ENCODE measurements at places on chromosomes 7 and 10.
A peak's percentile ranks its signal among the peaks of the same experiment; 100 is the strongest.

DNA sequence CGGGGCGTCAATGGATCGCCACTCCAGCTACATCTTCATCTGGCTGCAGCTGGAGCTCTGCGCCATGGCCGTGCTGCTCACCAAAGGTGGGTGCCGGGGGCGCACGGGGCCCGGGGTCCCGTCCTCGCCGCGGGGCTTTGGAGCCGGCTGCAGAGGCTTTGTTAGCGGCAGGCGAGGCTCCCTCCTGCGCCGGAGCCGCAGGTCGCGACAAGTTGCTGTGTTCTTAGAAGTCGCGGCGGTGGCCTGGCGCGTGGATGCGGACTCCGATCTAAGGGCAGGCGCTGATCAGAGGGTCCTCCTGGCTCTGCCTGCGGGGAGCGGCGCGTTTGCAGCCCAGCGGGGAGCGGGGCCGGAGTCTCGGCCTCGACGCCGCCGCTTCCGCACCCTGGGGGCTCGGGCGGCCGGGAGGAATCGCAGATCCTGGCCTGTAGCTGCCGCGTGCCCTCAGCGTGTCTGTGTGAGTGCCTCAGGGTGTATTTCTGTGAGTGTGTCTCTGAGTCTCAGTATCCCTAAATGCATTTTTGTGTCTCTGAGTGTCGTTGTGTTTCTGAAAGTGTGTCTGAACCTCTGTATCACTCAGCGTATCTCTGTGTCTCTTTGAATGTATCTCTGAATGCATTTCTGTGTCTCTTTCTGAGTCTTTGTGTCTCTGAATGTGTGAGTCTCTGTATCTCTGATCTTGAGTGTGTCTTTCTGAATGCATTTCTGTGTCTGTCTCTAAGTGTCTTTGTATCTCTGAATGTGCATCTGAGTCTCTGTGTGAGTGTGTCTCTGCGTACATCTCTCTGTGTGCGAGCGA is 766 bp downstream of the BAMBI start:
- peak; percentile 56 for DNase-seq

- DNase-seq: no peak
Measured at GRCh38 chr7:54955696-54956420, 63.0 kb upstream of the EGFR start.

DNA sequence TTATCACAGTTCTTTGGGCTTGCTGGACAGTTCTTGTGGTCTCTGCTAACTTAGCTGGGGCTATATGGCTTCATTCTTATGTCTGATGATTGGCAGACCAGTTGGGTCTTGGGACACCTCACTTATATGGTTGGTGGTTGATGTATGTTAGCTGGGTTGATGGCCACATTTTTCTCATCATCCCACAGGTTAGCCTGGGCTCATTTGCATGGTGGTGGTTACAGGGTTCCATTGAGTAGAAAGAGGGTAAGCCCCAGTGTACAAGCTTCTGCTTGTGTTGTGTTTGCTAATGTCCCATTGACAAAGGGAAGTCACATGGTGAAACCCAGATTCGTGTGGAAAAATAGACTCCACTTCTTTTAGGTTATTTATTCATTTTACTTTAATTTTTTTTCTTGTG is 40.6 kb downstream of the TMEM60 start:
- no peak for DNase-seq

GRCh38 chr7:64183126-64183742 is 23.8 kb upstream of the ZNF735 start:
- DNase-seq: no peak

GRCh38 chr10:47060993-47061500 is 149.8 kb downstream of the PTPN20 start:
- no peak for DNase-seq

DNA sequence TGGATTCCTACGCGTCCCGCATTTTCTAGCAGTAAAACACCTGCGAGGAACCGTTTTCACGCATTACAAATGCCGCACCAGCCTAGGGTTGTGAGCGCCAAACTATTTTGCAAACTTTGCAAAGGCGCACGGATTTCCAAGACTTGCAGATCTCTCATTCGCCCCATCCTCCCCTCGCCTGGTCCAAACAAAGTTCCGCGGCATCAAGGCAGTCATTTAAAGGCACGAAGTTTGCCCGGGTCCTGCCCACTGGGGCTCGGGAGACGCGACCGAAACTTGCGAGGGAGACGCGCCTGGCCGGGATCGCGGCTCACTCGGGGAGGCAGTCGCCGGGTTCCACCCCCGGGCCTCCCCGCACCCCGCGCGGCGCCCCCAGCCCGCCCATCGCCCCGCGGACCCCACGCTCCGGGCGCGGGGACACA is 613 bp downstream of the USP6NL start:
- peak; percentile 44 for DNase-seq

DNA sequence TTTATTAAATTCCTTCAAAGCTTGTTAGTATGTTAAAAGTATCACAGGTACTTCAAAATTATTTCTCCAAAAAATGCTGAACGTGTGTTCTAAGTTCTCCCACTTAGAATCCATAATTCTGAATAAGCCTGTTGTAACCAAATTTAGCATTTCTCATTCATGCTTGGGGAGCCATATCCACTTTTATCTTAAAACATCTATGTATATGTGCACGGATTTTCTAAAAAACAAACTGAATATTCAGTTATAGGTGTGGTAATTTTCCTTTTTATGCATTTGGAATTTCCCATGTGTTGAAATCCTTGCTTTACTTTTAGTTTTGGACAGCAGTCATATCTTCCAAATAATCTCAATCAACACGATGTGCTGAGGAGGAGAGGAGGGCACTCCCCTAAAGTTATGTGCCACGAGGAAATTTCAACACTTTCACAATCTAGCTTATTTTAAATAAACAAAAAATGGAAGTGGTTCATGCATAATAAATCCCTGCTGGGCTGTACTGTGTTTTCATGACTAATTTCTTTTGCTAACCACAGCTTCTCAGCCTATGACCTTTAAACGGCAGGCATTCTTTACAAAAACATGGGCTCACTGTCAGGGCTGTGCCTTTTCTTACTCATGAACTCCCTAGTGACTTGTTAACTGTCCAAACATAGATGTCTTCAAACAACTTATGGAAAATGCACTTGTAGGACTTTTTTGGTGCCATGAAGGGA is 380.3 kb upstream of the SEMA3C start:
- DNase-seq: no peak
